ENCODE measurements at places on chromosomes 1 and 21. TPM values are rescaled to one million over a fixed set of nuclear protein-coding genes. Genes with fewer than 3 reads are reported as not detected.

Gene SLFNL1
- total RNA-seq = 1.2 TPM

Gene CENPS
- total RNA-seq = 20.6 TPM

Gene SYCP1
- not detected for total RNA-seq

Gene MYBPH
- total RNA-seq = 12.0 TPM

Gene IL19
- total RNA-seq = 0.70 TPM

Gene AMY2A
- not detected for total RNA-seq

Gene IFI44L
- 8.1 TPM for total RNA-seq

Gene CEP170
- total RNA-seq = 93.9 TPM

Gene S100A7
- not detected for total RNA-seq

Gene WDR77
- total RNA-seq = 24.2 TPM

Gene GNAT2
- total RNA-seq = not detected

Gene SPEN
- total RNA-seq = 59.6 TPM

Gene SPATA17
- 10.7 TPM for total RNA-seq

Gene RAP1GAP
- 20.5 TPM for total RNA-seq
